ENCODE measurements at places on chromosomes 1 and 21. TPM values are rescaled to one million over a fixed set of nuclear protein-coding genes. Genes with fewer than 3 reads are reported as not detected.

The SAMSN1 gene
- total RNA-seq, result 20.0 TPM

The LPGAT1 gene
- total RNA-seq, result 46.8 TPM

The COQ8A gene
- total RNA-seq, result 175 TPM

The NHLH2 gene
- not detected for total RNA-seq

The GBP6 gene
- not detected for total RNA-seq

The DYRK3 gene
- total RNA-seq, result 14.4 TPM

The KTI12 gene
- total RNA-seq, result 10.0 TPM

The PADI3 gene
- total RNA-seq, result not detected

The DNAH14 gene
- 3.5 TPM for total RNA-seq

Data from omental fat pad (tissue), 4 donors.